ENCODE measurements at places on chromosomes 4 and X.

- DNase-seq: no peak
Observed at GRCh38 chr4:149961876-149962597, 116.2 kb upstream of the DCLK2 start.

GRCh38 chr4:83852085-83852451, 316.2 kb downstream of the GPAT3 start:
- DNase-seq: no peak

GRCh38 chr4:57369446-57369845, 259.3 kb upstream of the IGFBP7 start:
- no peak for DNase-seq

- no peak for DNase-seq
Observed at GRCh38 chr4:1413204-1413663, 7.0 kb upstream of the NKX1-1 start.

DNA sequence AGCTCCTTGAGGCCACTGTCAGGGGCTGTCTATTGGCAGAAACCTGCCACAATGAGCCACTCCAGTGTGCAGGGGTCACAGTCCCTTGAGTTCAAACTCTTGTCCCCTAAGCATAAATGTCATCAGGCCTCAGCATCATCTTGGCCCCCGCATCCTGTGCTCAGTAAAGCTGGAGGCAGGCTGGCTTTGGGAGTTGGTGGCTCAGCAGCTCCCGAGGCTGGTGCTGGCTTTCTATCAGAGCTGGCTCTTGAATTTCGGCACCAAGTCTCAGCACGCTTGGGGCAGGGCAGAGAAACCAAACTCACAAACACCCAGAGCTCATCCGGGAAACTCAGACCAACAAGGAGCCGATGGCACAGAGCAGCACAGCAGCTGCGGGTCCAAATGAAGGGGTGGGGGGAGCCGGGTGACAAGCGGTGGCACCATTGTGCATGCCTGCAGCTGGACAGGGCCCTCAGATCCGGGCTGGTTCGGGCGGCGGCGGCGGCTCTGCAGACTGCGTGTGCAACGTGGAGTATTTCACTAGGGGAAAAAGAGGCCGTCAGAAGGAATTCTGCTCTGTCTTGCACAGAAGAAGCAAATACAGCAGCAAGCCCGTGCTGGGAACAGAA, 75.5 kb downstream of the MTMR1 start:
- DNase-seq: no peak

- no peak for DNase-seq
Observed at GRCh38 chr4:1812720-1813119, 19.6 kb downstream of the FGFR3 start.

DNA sequence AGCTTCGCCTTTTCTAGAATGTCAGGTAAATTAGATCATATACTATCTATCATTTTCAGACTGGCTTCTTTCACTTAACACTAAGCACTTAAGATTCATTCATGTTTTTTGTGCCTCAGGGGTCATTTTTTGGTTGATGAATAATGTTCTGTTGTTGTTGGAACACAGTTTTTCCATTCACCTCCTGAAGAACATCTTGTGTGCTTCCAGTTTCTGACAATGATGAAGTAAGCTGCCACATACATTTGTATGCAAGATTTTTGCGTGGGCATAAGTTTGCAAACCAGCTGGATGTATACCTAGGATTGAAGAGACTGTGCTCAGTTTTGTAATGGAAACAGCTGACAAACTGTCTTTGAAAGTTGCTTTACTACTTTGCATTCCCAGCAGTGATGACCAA, 37.6 kb downstream of the MAGEA9 start:
- no peak for DNase-seq

- no peak for DNase-seq
Observed at GRCh38 chr4:86963697-86964096, 28.9 kb downstream of the AFF1 start.

DNA sequence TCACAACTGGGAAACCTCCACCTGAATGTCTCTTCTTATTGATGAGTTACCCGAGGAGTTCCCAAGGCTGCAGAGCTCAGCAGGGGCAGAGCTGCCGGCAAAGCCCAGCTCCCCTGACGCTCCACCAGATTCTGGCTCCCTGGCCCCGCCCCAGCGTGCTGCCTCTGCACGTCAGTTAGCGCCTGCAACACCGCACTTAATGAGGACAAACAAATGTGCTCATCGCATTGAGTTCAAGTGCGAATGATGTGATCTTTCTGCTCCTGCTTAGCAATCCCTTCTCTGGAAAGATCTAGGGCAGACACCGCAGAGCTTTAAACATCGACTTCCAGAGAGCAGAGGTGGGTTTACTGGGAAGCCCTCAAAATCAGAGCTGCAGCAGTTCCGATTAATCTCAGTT, 55.5 kb upstream of the FBXW7 start:
- DNase-seq: peak; percentile 83

- DNase-seq: no peak
Observed at GRCh38 chr4:179766938-179767337, 2324.7 kb upstream of the AGA start.

DNA sequence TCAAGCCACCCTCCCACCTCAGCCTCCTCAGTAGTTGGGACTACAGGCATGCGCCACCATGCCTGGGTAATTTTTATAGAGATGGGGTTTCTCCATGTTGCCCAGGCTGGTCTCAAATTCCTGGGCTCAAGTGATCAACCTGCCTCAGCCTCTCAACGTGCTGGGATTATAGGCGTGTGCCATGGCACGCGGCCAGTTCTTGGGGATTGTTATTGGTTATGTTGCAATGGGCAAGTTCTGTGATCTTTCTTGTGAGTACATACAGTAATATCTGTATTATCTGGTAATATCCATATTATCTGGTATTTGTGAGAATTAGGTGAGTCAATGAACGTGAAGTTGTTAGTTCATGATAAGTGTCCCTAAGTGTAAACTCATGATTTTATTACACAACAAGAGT, 90.3 kb upstream of the TBL1X start:
- no peak for DNase-seq

- no peak for DNase-seq
Observed at GRCh38 chr4:74516303-74516702, 71.4 kb downstream of the AREG start.

- no peak for DNase-seq
Observed at GRCh38 chr4:157300701-157301100, 80.2 kb downstream of the GRIA2 start.

GRCh38 chr4:182831376-182831775, 85.8 kb downstream of the DCTD start:
- no peak for DNase-seq

DNA sequence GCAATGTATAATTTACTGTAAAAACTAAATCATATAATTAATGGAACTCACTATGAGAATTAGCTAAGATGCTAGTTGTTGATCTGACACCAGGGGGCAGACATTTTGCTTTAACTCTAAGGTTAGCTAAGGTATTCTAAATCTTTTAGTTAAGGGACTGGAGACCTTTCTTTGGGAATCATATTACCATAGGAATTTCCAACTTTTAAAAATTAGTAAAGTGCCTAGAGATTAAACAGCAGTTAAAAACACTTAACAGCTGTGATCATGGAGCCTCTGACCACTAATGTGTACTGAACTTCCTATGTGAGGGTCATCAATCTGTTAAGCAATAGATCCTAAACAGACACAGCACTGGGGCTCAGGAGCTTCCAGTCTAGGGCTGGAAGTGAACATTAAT, 226.6 kb downstream of the NSUN7 start:
- DNase-seq: peak; percentile 26

DNA sequence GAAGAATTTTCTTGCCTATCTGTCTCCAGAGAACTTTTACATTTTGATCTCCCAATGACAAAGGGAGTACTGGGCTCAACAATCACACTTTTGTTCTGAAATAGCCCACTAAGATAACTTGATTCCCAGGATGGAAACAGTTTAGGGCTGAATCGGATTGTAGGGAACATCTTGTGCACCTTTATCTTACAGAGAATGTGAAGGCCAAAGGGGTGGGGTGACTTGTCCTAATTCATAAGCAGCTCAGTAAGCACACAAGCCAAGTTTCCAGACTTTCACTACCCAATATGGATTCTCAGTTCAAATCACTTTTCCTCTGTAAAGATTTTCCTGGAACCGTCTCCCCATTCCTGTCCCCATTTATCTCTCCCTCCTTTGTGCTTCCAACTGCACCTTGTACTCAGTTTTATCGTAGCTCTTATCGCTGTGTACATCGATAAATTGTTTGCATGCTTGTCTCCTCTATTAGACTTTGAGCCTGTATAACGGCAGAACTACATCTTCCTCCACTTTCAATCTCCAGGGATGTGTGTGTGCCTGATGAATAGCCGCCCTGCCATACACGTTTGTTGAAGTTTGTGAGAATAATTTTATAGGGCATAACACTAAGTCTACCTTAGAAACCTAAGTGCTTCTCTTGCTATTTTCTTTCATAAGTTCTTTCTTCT, 77.4 kb downstream of the MBNL3 start:
- no peak for DNase-seq

- no peak for DNase-seq
Observed at GRCh38 chr4:168633496-168633895, 136.6 kb downstream of the PALLD start.

DNA sequence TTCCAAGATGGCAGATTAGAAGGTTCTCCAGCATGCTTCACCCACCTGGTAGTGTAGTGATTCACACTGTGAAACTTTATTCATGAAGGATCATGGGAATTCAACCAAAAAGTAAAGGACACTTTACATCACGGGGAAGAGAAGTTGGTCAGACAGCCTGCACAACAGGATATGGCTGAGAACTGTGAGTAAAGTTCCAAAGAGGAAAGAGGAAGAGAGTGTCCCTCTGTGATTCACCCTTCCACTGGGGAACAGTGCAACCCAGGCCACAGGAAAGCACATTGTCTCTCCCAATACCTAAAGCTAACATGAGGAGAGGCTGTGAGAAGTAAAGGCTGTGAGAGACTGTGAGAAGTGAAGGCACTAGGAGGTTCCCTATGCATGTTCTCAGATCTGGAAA, 137.2 kb downstream of the STPG2 start:
- no peak for DNase-seq

GRCh38 chrX:100643212-100643611, 787 bp upstream of the SRPX2 start:
- DNase-seq: no peak

- DNase-seq: no peak
Observed at GRCh38 chr4:155638195-155638965, 28.3 kb upstream of the GUCY1A1 start.

DNA sequence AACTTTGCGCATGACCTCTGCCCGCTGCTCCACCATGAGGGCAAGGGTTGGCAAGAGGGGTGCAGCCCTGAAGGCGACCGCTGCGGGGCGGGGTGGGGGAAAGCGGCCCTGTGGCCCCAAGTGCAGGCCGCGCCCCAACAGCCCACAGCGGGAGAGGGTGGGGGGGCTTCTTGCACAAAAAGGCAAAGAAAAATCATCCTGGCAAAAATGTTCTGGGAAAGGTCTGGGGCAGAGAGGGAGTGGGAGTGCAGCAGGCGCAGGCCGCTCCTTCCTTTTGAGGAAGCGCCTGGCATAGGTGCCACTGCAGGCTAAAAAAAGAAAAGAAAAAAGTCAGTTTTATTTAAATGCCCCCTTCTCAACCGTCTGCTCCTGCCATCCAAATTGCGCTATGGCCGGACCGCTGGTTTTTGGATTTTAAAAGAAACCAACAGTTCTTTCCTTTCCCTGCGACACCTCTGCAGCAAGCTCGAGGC, 1.4 kb downstream of the ARX start:
- DNase-seq: no peak

GRCh38 chr4:159937595-159937994, 834.7 kb downstream of the RAPGEF2 start:
- DNase-seq: no peak

- DNase-seq: no peak
Observed at GRCh38 chr4:22677780-22678179, 15.0 kb upstream of the GBA3 start.

- no peak for DNase-seq
Observed at GRCh38 chr4:73742490-73743160, 2.3 kb downstream of the CXCL8 start.

DNA sequence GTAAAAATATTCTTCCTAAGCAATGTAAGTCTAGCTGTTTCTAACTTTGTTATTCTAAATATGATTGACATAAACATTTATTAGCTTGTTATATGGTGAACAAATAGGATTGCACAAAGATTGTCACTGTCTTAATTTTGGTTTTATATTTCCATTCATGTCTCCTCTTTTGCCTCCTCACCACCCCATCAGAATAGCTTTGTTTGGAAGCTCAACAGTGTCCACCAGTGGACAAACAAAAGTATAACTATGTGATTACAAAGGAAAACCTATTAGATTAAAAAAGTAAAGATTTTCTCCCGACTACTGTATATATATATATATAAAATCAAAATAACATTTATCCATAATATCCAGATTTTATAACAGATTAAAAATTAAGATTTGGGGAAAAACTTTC, 468.2 kb downstream of the ZIC3 start:
- DNase-seq: no peak

DNA sequence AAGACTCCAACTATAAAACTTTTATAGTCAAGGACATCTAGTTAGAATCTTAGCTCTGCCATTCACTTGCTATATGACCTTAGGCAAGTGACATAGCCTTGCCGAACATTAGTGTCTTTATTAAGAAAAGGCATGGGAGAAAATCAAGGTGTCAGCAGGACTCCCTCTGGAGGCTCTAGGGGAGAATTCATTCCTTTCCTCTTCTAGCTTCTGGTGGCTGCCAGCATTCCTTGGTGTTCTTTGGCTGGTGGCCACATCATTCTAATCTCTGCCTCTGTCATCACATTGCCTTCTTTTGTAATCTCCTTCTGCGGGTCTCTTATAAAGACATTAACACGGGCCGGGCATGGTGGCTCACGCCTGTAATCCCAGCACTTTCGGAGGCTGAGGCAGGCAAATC, 99.8 kb downstream of the PPP1R2C start:
- no peak for DNase-seq

DNA sequence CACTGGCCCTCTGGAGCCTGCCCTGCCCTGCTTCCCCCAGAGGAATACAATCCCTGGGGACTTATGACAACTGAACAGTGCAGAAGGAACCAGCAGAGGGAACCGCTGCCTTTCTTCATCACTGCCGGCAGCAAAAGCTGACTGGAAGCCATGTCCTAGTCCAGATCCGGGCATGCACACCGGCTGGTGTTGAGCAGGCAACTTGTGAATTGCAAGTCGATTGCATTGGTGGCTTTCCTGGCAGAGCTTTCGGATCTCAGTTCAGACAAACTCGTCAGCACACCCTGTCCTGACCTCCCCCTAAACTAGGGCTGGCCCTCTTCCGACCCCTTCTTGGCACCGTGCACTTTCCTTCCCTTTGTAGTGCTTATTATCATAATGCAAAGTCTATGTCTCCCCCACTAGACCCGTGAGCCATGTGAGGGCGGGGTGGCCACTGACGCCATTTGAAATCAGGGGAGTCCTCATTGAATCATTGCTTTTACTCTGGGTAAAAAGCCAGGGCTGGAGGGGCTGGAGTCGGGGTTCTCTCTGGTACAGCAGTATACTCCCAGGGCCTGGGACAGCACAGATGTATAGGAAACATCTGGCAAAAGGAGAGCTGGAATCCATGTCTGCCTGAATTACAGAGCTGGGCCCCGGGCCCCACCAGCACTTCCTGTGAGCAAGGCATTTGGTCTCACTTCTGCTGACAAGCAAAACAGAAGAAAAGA, 1.8 kb downstream of the ARHGAP4 start:
- DNase-seq: no peak

Data from WTC11 (cell line).